ENCODE measurements at places on chromosomes 4 and X. TPM values are rescaled to one million over a fixed set of nuclear protein-coding genes. Genes with fewer than 3 reads are reported as not detected.

- DNase-seq: no peak
These were observed 1444.2 kb downstream of the ADGRL3 start for GRCh38 chr4:62644372-62644771.

DNA sequence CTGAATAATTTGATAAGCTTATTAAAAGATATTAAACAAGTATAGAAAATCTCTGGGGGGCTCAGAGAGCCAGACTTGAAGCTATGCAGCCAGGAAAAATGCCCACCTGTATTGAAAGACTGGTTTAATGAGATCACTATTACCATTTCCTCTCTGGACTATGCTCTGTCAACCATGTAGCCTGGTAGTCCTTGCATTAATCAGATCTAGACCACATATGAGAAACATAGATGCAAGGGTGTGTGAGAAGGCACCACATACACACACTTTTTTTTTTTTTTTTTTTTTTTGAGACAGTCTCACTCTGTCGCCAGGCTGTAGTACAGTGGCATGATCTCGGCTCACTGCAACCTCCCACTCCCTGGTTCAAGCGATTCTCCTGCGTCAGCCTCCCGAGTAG, 75.9 kb upstream of the ATP8A1 start:
- no peak for DNase-seq

- DNase-seq: no peak
These were observed 132.7 kb downstream of the ARHGAP24 start for GRCh38 chr4:85607624-85608023.

DNA sequence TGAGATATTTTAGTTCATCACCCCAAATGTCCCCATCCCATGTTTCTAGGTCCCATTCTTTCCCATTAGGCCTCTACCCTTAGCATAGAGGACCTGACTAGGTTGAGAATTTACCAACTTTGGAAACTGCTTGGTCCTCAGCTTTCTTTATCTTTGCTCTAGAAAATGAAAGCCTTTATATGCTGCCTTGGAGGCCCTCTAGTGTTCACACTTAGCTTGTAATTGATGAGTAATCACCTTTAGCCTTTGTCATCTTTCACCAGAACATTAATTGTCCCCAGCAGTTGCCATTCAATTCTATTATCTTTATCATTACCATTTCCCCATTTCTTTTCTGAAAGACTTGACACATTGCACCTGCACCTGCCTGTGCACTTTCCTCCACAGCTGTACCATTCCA, 589.2 kb upstream of the NR3C2 start:
- no peak for DNase-seq

- no peak for DNase-seq
These were observed 83.0 kb downstream of the AFF1 start for GRCh38 chr4:87017580-87018342.

DNA sequence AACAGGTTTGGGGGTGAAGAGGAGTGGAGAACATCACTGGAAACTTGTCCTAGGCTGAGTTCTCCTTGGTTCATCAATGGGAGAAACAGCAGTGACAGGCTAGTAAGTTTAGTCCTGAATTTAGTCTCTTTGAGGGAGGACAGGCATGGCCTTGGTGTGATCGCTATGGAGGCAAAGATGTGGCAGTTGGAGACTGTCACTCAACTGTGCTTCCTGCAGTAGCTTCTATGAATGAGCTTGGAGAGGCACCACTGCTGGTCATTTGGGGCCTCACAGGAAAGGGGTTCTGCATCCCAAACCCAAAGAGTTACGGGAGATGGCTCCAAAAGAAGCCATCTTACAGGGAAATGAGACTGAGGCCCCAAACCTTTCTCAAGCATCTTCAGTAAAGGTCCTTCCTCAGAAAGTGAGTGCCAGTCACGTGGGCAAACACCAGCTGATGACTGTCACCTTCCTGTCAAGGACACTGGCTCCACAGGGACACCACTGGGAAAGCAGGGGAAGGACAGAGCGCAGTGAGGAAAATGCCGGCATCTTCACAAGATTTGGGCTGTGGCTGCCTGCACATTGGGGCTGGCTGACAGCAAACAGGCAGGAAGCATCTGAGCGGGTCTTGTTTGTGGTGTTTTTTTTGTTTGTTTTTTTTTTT, 7.2 kb downstream of the MRFAP1 start:
- DNase-seq: no peak

GRCh38 chr4:156137679-156138473, 184.2 kb upstream of the CTSO start:
- no peak for DNase-seq

DNA sequence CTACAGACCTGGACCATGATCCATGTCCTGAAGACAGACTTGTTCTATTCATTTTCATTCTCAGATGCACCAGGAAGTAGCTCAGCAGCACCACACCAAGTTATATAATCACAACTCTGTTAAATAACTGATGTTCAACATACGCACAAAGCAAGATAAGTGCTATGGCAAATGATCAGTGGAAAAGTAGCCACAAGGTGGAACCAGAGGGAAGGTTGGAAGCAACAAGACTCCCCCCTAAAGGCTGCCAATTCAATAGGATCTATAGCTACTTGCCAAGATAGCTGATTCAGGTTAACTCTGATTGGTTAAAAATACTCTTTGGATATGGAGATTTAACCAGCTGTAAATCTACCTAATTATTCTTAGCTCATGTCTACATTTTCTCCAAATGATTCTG, 23.7 kb upstream of the FAM47B start:
- DNase-seq: no peak

The LGI2 gene
- total RNA-seq: not detected

GRCh38 chr4:52788806-52789205, 37.6 kb upstream of the ERVMER34-1 start:
- no peak for DNase-seq

DNA sequence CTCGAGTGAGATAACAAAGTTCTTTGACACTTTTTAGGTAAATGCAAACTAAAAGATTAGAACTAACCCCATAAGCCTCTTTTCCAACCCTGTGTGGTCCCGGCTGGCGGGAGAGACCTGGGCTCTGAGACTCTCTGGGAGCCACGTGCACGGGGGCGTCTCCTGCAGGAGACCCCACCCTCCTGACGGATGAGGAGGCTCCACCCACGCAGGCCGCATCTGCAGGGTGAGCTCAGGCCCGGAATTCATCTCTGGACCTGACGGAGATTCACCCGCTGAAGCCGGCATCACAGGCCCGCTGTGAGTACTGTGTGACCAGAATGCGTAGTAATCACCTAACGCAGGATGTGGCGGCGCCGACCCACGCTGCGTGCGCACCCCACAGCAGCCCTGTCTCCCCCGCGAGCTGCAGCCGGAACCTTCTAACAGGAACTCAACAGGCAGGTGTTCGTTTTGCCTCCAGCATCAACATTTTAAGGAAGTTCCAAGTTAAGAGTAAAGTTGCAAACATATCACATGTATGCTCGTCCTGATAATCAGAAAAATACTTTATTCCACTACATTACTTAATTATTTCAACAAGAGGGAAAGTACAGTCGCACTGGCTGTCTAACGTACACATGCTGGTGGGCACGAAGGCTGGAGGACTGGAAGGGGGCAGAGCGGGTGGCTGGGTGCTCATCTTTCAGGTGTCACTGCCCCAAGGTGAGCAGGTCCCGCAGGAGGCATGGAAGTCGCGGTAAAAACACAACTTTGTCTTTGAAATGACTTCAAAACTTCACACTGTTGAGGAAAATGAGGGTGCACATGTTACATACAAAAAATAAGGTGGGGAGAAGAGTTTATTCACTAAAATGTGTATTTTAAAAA, 44.5 kb downstream of the FGFRL1 start:
- DNase-seq: peak; percentile 80

DNA sequence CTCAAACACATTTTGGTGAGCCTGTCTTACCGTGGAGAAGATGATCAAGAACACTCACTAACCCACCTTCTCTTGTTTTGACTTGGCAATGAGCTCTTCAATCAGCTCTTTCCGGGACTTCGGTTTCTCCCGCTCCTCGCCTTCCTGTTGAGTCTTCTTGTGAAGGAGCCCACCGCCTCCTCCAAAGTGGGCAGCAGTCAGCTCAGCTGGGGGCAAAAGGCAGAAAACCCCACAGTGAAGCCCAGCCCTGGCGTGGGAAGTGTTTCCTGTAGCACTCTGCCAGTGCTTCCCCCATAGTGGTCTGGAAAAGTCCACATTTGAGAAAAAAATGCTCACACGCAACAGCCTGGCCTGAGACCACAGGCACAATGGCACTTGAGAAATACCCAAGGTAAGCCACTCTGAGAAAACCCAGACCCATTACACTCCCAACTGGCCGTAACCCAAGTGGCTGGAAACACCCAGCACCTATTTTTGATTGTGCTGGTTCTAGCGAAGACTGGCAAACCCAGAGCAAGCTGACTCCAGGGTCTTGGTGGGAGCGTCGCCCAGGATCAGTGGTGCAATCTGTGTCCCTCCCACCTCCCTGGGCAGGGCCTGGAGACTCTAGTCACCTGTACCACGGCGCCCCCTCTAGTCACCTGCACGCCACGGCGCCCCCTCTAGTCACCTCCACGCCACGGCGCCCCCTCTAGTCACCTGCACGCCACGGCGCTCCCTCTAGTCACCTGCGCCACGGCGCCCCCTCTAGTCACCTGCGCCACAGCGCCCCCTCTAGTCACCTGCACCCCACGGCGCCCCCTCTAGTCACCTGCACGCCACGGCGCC, 8.6 kb downstream of the NOP14 start:
- DNase-seq: peak; percentile 63

GRCh38 chr4:172486531-172486930, 673.3 kb downstream of the GALNTL6 start:
- DNase-seq: no peak

DNA sequence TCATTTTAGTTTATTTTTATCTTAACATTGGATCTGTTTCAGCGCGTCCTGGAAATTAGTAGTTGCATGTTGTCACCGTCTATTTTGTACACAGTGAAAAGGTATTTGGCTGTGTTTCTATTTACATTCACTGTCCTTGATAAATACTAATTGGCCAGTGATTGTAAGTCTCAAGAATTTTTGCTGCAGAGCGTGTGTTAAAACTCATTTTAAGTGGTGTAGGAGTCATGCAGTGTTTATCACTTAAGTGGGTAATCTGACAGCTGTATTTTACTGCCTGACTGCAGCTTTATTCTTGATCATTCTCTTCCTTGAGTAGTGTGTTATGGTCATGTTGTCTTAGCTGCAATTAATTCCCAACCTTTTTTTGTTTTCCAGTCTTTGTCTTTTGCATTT, 9.8 kb downstream of the GUCY1A1 start:
- no peak for DNase-seq

GRCh38 chr4:24770032-24770584, 25.3 kb upstream of the SOD3 start:
- DNase-seq: no peak

GRCh38 chr4:30945586-30945985, 225.4 kb downstream of the PCDH7 start:
- DNase-seq: no peak

The PABPC4L gene
- not detected for total RNA-seq

GRCh38 chr4:69617083-69617694, 22.3 kb downstream of the UGT2A2 start:
- DNase-seq: no peak

DNA sequence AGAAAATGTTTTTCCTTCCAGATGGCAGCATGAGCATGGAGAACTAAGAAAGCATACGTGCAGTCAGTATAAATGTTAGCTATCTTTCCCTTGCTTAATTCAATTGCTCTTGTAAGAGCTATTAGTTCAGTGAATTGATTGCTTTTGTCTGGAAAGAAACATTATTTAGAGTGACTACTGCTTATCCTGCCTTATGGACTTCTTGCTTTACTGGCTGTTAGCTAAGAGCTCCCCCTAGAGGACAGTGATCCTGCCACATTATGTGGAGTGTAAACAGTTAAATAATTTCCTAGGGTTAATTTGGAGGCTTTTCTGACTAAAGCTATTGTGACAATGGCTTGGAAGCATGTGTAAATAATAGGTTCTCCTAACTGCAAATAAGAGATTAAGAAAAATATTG, 1402.4 kb downstream of the FAM133A start:
- DNase-seq: no peak

GRCh38 chr4:100949350-100949935, 397.9 kb downstream of the PPP3CA start:
- DNase-seq: no peak

- no peak for DNase-seq
These were observed 105.1 kb upstream of the LIMCH1 start for GRCh38 chr4:41432881-41433280.

DNA sequence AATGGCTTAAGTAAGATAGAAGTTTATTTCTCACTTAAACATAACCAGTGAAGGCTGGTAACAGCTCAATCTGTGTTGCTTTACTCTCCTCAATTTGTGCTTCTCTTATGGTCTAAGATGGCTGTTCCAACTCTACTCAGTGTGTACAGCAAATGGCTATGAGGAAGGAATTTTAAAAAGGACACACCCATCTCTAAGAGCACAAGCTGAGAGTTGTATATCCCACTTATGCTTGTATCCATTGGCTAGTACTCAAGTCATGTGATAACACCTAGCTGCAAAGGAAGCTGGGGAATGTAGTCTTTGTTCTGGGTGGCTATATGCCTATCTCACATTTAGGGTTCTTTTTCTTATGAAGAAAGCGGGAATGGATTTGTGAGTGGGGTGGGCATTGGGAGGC, 63.3 kb downstream of the GPAT3 start:
- DNase-seq: no peak

The AKAP4 gene
- total RNA-seq: not detected

- peak; percentile 48 for DNase-seq
These were observed 27.8 kb upstream of the FTHL17 start for GRCh38 chrX:31099536-31100090.

GRCh38 chr4:107541511-107541910, 178.5 kb downstream of the PAPSS1 start:
- DNase-seq: no peak

The NFKB1 gene
- total RNA-seq: 84.7 TPM

The ARL9 gene
- 0.23 TPM for total RNA-seq

The ABCG2 gene
- 1.2 TPM for total RNA-seq

GRCh38 chrX:149641835-149642234, 10.2 kb upstream of the TMEM185A start:
- DNase-seq: no peak

The RPL10 gene
- total RNA-seq: 2,962 TPM

- DNase-seq: no peak
These were observed 121.9 kb upstream of the PDLIM3 start for GRCh38 chr4:185657183-185657582.

DNA sequence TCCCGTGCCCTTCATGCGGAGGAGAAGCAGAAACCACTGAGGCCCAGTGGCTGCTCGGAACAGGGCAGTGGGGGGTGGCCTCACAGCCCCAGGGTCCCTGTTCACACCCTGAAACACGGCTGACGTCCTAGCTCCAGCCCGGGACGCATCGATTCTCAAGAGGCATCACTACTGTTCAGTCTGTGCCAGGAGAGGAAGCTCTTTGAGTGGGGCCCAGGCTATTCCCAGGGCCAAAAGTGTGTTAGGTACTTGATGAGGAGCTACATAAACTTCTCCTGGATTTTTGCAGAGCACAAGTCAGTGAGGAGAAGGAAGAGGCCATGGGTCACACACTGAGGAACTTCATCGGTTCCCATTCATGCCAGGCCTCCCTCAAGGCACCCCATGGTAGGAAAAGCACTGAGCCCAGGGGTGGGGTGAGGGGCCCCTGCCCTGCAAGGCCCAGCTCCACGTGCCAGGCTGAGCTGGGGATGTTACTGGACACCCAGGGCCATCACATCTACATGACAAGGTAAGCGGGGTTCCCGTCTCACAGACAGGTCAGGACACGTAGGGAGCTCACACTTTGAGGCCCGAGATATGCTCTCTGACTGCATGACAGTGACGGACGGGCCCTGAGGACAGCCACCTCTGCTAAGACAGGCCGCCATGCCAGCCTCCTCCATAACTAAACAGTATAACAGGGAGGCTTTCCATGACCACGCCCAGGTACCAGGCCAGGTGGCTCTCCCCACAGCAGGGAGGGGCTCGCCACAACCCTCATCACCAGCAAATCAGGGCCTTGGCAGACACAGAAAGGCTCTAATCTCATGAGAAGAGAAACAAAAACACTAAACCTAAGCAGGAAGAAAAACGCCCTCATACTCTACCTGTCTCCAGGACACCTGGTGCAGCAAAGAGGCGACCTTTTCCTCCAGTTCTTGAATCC, 12.4 kb downstream of the TNIP2 start:
- no peak for DNase-seq
